ENCODE measurements at places on chromosomes 5 and 9.

DNA sequence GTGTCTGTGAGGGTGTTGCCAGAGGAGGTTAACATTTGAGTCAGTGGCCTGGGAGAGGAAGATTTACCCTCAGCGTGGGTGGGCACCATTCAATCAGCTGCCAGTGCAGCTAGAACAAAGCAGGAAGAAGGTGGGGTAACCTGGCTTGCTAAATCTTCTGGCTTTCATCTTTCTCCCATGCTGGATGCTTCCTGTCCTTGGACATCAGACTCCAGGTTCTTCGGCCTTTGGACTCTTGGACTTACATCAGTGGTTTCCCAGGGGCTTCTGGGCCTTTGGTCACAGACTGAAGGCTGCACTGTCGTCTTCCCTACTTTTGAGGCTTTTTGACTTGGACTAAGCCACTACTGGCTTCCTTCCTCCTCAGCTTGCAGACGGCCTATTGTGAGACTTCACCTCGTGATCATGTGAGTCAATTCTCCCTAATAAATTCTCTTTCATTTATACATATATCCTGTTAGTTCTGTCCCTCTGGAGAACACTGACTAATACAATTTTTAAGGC, 38.1 kb downstream of the PBX3 start:
- no peak for DNase-seq

DNA sequence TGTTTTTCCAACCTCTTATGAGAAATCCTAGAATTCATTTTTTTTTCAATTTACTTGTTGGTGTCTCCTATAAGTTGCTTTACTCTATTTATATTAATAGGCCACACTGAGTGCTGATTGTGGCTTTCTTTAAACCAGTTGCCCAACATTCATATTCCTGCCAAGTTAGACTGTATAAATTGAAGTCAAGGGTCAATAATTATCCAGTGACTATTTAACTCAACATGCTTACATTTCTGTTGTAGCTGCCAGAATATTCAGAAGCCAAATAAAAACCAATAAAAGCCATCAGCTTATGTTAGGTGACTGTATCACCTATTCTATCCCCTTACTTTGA, 169.0 kb downstream of the PTPRD start:
- no peak for DNase-seq

GRCh38 chr9:133119846-133120500, 1.1 kb downstream of the RALGDS start:
- DNase-seq = no peak

DNA sequence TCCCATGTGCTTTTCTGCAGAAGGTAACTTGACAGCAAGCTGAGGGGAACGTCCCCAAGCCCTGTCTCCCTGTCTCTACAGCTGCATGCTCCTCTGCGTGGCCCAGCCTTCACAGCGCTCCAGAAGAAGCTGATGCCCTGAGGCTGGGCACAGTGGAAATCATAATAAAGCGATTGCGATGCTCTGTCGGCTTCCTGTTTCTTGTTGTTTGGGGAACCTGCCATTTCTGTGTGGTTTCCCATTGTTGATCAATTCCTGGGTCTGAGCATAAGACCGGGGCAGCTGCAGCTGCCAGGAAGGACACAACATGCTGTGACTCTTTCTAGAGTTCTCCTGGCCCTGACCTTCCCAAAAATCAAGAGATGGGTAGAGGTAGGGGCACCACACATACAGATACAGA, 7.2 kb upstream of the DNAJB5 start:
- DNase-seq = peak; percentile 8
